GM23248 (cell line): ENCODE measurements at places on chromosomes 12 and 14.

DNA sequence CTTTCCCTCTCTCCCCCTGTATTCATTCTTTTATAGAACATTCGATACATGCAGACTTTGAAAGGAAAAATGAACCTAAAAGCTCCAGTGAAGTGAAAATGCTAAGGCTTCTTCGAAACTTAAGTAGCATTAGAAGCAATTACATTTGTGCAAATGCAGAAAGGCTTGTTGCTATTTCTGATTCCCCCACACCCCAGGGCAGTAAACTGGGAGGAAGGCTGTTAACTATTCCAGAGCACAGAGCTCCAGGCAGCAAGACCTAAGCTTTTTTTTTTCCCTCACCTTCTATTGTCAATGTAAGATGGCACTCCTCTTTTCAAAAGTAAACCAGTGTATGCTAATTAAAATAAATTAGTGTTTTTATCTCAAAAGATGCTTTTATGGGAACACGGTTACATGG is 448.9 kb upstream of the TBX3 start:
- DNase-seq = no peak

GRCh38 chr12:113325916-113326315 is 9.0 kb downstream of the SLC8B1 start:
- peak; percentile 55 for DNase-seq

GRCh38 chr12:57266681-57267080 is 15.7 kb upstream of the STAC3 start:
- DNase-seq = no peak

- no peak for DNase-seq
These were observed 2.6 kb upstream of the EVL start for GRCh38 chr14:100062590-100062989.

DNA sequence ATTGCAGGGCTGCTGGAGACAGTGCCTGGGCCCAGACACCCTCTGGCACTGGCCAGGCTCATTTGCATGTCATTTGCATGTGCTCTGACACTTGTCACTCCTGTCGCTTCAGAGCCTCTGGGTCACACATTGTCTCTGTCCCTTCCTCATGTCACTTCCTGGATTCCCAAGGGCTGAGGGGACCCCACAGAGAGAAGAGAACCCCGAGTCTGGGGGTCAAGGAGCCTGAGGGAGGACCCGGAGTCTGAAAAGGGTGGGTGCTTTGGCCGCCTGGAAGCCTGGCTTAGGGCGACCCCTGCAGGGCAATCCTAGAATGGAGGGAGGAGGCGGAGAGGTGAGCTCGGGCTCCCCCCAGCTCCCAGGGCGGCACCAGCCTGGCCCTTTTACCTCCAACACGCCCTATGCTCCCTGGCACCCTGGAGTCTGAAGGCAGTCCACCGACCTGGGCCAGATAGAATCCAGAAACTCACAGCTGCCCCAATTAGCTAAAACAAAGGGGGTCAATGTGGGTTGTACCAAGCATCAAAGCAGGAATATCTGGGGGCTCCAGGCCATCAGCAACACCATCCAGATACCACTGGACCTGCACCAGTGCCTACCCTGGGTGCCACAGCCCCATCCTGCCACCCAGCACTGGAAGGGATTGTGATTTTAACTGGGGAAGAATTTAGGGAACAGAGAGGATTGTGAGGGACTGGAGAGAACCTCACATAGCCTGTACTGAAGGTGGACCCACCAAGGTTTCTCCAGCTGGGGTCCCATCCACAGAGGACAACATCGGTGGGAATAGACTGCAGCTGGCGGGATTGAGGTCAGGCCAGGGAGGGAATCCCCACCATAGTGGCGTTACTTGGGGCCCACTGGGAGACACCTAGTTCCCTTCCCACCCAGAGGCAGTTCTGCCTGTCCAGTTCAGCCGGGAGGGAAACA is 21.8 kb upstream of the KRT78 start:
- peak; percentile 56 for DNase-seq

- DNase-seq = peak; percentile 53
These were observed 114.3 kb downstream of the KSR2 start for GRCh38 chr12:117854339-117855012.

GRCh38 chr12:128420163-128420562 is 153.2 kb downstream of the TMEM132C start:
- DNase-seq = no peak

GRCh38 chr12:120865098-120865497 is 39.1 kb downstream of the SPPL3 start:
- DNase-seq = no peak

- peak; percentile 73 for DNase-seq
These were observed 1.5 kb downstream of the ATP2B1 start for GRCh38 chr12:89706986-89707702.

DNA sequence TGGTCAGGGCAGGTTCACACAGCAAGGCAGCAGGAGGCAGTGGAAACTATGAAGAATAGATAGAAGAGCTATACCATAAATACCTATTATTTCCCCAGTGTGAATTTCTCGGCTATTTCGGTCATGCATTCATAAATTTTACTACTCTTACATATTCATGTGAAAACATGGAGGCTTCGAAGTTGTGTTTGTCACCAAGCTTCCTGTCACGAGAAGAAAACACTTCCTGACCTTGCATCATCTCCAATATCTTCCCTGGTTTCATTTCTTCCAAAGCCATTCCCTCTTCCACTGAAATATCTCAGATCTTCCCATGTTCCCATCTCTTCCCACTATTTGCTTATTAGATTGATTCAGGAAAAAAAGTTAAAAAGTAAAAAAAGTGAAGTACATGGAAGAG is 80.4 kb downstream of the CPNE8 start:
- DNase-seq = no peak

GRCh38 chr12:28993720-28994119 is 155.4 kb upstream of the FAR2 start:
- DNase-seq = no peak

- DNase-seq = no peak
These were observed 234.8 kb downstream of the PIK3C2G start for GRCh38 chr12:18496156-18496555.

GRCh38 chr12:41532072-41532471 is 344.0 kb downstream of the PDZRN4 start:
- DNase-seq = peak; percentile 3

DNA sequence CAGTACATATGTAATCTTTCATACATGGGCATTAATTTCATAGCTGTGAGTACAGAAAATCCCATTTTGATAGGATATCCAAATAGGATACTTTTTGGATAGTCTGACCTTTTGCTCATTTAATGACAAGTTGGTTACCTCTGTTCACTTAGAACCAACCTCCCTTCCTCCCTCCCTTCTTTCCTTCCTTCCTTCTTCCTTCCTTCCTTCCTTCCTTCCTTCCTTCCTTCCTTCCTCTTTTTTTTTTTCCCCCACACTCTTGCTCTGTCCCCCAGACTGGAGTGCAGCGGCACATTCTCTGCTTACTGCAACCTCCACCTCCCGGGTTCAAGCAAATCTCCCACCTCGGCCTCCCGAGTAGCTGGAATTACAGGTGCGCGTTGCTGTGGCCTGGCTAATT is 162.9 kb downstream of the FUT8 start:
- DNase-seq = no peak

- no peak for DNase-seq
These were observed 66.8 kb downstream of the ADGRD1 start for GRCh38 chr12:131020326-131021153.

DNA sequence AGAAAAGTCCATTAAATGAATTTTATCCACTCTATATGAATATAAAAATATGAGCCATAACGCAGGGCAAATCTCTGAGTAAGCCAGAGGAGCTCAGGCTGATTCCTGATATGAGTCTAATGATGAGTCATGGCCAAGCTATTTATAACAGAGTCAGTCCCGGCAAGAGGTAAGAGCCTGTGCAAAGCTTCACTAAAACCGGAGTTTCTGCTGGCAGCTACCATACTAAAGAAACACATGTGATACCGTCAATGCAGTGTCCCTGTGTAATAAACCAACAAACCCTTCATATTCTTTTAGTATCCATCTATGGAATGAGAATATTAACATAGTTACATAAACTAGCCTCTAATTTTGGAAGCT is 319.4 kb downstream of the KCNC2 start:
- DNase-seq = peak; percentile 90

DNA sequence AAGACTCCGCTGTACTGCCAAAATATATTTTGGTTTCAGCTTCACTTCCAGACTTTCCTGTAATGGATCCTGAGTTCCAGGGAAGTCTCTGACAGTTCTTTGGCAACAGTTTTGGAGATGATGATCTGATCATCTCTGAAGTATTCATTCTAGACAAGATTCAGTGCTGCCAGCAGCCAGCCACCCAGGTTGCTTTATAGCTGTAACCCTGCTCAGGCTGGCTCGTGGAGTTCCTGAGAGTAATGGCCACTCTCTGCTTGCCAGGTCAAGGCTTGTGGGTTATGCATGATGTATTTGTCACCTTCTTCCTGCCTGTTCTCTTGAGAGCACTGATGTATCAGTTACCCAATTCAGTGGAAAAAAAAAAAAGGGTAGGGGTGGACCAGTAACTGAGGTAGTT is 124.3 kb downstream of the PPHLN1 start:
- peak; percentile 62 for DNase-seq

DNA sequence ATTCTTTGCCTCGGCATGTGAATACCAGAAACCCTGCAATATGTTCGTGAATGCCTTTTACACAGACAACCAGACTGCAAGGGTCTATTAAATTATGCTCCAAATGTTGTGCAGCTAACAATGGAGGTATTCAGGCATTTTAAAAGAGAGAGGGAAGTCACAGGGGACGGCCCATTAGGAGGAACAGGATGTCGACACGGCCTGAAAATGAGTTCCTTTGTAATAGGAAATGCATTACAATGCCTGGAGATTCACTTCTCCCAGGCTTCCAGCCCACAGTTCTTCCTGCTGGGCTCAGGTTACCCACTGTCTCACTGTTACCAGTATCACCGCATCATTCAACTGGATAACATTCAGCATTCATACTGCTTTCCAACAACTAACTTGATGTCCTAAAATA is 2.5 kb downstream of the DUSP6 start:
- peak; percentile 74 for DNase-seq

DNA sequence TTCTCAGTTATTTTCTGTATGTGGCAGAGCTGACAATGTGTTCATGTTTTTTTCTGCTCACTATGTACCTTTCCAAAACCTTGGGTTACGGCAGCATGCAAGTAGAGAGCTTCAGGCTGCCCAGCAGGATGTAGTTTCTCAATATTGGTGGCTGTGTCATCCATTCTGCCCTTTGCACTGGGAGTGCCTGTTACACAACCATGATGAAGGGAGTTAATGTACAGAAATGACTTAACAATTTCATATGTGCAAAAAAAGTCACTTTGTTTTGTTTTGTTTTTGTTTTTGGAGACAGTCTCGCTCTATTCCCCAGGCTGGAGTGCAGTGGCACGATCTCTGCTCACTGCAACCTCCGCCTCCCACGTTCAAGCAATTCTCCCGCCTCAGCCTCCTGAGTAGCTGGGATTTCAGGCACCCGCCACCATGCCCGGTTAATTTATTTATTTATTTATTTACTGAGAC is 6.1 kb upstream of the CNIH1 start:
- peak; percentile 86 for DNase-seq

DNA sequence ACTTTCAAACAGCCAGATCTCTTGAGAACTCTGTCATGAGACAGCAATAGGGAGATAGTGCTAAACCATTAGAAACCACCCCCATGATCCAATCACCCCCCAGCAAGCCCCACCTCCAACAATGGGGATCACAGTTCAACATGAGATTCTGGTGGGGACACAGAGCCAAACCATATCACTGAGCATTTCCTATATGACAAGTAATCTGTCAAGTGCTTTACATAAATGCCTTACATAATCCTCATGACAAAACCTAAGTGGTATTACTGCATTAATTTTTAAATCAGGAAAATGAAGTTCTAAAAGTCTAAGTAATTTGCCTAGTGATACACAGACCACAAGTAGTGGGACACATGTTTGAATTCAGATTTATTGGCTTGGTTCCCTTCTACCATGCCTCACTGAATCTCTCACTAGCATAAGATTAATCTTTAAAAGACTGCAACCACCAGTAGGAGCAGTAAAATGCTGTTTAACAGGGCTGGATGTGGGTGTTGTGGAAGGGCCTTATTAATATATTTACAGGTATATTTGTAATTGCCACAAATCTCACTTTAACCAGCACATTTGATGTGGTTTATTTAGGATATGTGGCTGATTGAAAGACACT is 323.1 kb upstream of the FBXO33 start:
- DNase-seq = no peak

GRCh38 chr14:48096897-48097296 is 421.5 kb upstream of the MDGA2 start:
- DNase-seq = no peak

DNA sequence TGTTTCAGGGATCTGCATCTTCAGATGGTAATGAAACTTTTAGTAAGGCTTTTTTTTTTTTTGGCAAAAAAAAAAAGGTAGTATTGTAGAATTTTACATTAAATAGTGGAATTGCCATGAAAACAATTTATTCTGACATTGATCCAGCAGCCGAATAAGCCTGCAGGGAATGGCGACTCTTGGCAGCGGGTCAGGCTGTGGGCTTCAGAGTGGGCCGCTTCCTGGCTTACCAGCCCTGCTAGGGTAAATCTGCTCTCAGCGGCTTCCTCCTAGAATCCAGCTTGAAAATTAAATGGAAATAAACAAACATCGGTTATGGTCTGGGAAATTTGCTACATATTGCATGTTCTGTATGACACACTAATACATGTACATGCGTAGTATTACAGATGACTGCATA is 34.8 kb downstream of the SFSWAP start:
- DNase-seq = no peak

DNA sequence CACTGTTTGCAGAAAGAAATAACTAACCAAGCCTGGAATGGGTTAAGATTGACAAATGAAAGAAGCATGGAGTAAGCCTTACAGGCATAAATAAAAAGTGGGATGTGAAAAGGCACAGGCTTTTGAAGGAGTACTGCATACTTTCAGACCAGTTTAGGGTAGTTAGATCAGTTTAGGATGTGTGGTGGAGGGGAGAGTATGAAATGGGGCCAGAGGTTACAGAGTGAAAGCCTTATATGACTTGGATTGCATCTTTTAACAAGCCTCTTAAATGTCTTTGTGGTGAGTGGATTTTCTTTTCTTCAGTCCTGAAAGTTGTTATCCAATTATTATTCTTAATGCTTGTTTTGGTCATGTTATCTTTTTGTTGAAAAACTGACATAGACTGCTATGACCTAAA is 52.2 kb upstream of the TRHDE start:
- DNase-seq = no peak

DNA sequence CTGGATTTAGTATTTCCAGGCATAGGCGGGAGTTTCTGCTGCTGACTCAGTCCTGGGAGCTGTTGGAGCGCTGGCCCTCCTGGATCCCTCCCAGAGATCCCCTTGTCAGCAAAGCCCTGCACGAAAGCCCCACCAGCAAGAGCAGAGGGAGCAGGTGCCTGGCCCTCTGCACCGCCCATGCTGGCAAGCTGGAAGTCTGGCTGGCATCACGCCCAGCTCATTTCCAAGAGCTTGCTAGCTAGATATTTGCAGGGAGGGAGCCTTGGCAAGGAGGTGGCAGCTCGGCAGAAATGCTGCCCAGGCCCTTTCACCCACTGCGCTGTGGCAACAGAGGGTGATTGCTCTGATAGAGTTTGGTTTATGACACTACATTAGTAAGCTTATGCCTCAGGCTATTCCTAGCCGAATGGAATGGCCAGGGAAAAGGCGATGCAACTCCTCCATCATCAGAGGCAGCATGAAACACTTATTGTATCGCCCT is 193.9 kb downstream of the EMP1 start:
- DNase-seq = peak; percentile 92
